RWPE1 (cell line): ENCODE measurements at places on chromosomes 3 and 15.

DNA sequence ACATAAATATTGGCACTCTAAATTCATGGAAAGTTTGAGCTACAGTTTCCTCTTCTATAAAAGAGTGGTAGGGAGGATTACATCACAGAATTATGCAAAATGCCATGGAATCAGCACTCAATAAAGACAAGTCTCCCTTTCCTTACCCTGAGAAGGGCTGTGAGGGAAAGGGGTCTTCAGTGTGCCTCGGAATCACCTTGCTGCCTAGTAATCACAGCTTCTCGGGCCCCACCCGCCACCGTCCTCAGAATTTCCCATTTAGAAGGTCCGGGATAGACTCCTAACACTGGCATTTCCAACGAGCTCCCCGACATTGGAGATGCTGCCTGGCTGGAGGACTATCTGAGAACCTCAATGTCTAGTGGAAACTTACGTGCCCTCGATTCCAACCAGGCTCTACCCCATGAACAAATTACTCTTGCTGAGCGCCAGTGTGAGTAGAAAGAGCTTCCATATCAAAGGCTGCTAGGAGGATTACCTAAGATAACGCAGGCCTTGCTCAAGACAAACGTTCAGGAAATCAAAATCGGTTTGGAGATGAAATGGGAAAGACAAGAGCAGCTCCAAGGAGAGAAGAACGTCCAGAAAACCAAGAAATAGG lies 92.1 kb upstream of the CHD2 start:
- no peak for DNase-seq

GRCh38 chr3:55264919-55265318 lies 222.2 kb downstream of the WNT5A start:
- no peak for DNase-seq

DNA sequence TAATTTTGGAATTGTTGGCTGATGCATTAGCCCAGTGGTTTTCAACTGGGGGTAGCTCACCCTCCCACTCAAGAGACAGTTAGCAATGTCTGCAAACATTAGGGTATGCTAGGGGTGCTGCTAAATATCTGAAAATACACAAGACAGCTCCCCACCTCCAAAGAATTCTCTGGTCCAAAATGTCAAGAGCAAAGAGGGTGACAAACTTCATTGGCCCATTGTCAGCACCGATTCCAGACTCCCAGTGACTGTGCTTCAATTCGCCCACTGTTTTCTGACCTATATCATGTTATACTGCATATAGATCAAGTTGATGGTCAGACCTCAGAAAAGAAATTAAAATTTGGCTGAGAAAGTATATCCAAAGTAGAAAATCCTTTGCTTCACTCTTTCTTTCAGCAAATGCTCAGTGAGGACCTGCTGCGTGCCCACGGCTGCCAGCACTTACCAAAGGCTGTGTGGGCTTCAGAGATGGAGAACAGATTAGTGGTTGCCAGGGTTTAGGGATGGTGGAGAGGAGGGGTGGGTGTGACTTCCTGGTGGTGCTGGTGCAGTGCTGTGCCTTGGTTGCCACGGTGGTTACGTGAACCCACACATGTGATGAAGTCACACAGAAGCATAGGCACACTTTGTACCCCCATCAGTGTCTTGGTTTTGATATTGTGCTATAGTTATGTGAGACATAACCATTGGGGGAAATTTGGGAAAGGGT lies 204.0 kb downstream of the PLCL2 start:
- DNase-seq = no peak

GRCh38 chr3:138186221-138186620 lies 880 bp upstream of the ARMC8 start:
- DNase-seq = no peak

- no peak for DNase-seq
Measured at GRCh38 chr15:97672586-97672985, 287.9 kb upstream of the ARRDC4 start.

DNA sequence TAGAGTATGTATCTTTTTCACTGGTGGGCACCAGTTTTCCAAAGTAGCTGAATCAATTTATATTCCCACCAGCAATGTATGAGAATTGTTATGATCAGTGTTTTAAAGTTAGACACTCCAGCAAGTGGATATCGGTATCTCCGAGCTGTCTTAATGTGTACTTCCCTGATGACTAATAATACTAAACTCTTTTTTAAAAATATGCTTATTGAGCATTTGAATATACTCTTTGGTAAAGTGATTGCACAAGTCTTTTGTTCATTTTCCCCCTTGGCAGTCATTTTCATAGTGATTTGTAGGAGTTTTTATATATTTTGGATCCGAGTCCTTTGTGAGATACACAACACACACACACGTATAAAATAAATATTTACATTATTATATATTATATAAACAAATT lies 12.5 kb upstream of the FEM1B start:
- DNase-seq = no peak

DNA sequence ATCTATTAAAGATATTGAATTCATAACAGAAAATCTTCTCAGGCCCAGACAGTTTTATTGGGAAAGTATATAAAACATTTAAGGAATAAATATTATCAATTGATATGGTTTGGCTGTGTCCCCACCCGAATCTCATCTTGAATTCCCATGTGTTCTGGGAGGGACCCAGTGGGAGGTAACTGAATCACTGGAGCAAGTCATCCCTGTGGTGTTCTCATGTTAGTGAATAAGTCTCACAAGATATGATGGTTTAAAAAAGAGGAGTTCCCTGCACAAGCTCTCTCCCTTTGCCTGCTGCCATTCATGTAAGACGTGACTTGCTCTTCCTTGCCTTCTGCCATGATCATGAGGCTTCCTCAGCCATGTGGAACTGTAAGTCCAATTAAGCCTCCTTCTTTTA lies 160.5 kb downstream of the ANO10 start:
- no peak for DNase-seq

GRCh38 chr3:149765762-149766334 lies 13.6 kb upstream of the COMMD2 start:
- DNase-seq = peak; percentile 9

- DNase-seq = no peak
Measured at GRCh38 chr3:4514321-4514720, 21.2 kb downstream of the ITPR1 start.

- no peak for DNase-seq
Measured at GRCh38 chr3:94946683-94947082, 883.8 kb downstream of the NSUN3 start.

DNA sequence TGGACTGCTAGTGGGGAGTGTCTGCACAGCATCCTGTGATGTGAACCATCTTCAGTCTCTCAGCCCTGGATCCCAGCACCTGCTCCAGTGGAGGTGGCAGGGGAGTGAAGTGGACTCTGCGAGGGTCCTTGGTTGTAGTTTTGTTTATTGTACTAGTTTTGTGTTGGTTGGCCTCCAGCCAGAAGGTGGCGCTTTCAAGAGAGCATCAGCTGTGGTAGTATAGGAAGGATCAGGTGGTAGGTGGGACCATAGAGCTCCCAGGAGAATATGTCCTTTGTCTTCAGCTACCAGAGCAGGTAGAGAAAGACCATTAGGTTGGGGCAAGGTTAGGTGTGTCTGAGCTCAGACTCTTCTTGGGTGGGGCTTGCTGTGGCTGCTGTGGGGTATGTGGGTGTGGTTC lies 20.9 kb downstream of the NEK11 start:
- DNase-seq = no peak

- no peak for DNase-seq
Measured at GRCh38 chr15:69088300-69088965, 72.0 kb upstream of the GLCE start.

- DNase-seq = no peak
Measured at GRCh38 chr3:151787626-151788025, 26.3 kb upstream of the AADAC start.

DNA sequence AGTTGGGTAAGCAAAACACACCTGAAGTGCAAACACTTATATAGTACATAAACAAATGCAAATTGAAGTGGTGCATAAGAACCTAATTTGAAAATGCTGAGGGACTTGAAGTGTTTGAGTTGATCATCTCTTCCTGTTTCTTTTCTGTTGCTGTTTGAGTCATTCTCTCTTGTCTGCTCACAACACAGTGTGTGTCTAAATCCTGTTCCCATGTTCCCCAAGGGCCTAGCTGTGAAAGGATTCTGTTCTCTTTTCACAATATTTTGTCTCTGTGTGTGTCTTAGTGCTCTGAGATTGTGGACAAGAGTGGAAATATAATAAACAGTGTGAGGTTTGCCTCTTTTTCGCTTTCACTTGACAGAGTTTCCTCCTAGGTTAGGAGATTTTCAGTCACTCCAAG lies 6.1 kb downstream of the CD96 start:
- DNase-seq = no peak

DNA sequence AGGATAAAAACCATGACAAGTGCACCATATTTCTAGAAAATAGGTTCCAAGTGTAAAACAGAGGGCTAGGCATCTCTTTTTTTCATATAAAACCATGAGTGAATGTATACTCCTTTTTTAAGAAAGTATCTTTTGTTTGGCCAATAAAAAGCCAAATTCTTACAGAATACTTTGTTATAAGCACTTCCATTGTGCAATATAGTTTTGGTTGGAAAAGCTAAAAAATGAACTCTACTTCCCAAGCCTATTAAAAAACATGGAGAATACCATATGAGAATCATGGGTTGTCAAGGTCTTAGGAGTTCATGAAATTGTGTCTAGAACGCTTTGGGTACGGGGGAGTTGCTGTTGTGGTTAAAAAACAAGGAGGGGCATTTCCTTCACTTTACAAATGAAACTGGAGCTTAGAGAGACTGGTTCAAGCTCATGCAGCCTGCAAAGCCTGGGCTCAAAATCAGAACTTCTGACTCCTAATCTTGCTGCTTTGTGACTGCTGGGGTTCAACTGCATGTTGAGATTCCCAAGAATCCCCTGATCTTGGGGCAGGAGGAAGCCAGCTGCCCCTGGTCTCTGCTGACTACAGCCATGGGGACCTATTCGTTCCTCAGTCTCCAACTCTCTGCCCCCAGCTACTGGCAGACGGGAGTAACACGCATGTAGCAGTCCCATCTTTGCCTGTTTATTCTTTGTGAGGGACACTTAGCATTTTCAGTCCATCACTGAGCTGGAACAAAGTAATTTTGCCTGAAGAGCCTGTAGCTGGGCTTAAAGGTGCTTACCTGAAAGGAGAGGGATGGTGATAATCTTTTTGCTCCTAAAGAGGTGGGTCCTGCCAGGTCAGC lies 229.1 kb downstream of the CHST2 start:
- no peak for DNase-seq

DNA sequence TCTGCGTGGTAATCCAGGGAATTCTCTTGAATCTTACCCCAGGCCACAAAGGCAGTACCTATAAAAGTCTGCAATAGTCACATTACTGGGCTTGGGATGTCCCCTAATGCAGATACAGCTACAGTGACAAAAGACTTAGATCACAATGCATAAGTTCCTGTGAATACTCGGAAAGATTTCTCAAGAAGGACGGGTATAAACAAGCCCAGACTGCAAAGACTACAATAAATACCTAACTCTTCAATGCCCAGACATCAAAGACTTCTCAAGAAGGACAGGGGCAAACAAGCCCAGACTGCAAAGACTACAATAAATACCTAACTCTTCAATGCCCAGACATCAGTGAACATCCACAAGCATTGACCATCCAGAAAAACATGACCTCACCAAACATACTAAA lies 50.9 kb downstream of the NUDT16 start:
- no peak for DNase-seq

DNA sequence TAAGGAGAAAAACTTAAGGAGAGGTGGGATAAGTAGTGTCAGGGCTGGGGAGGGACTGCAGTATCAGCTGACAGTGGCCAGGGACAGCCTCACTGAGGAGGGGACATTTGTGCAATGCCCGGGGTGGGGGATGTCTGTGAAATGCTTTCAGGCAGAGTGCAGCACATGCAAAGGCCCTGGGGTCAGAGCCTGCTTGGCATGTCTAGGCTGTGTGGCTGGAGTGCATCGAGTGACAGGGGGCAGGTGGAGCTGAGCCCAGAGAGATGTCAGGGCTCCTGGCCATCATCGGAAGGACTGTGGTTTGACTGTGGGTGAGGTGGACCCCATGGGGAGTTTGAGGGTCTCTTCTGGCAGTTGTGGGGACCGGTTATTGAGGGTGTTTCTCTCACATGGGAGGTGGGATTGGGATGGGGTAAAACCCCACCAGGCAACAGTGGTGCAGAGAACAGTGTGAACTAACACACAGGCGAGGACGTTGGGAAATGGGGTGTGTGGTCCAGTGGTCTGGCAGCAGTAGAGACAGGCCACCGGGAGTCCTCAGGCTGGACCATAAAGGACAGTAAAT lies 61.2 kb downstream of the FBLN2 start:
- no peak for DNase-seq

DNA sequence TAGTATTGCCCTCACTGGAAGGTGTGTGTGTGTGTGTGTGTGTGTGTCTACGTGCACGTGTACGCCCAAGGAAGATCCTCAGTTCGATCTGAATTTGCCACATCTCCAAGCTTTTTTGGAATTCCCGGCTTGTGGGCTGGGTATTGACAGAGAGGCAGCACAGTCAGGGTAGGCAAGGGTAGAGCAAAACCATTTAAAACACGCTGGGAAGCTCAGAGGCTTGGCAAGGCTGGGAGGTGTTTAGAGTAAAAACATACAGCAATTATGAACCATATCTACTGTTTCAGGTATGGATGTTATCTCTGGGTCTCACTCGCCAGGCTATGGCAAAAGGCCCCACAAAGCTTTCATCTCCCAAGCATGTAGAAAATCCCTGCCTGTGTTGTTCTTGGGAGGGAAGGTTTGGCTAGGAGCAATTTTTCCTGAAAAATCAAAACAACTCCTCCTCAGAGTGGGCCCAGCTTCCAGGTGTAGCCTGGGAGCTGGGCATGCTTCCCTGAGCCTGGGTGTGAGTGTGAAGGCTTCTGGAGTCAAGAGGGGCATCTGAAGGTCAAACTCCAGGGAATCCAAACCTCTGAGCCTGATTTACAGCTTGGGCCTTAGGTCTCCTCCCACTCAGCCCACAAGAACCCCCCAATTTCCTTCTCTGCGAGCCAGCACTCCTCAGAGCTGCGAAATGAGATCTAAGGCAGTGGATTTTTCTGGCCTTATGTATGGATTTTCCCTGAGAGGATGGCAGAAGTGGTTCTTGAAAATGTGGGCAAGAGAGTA lies 244.8 kb upstream of the TPRG1 start:
- no peak for DNase-seq

- no peak for DNase-seq
Measured at GRCh38 chr3:137542049-137542448, 222.1 kb upstream of the SOX14 start.

- DNase-seq = no peak
Measured at GRCh38 chr15:66228807-66229735, 24.5 kb downstream of the MEGF11 start.

DNA sequence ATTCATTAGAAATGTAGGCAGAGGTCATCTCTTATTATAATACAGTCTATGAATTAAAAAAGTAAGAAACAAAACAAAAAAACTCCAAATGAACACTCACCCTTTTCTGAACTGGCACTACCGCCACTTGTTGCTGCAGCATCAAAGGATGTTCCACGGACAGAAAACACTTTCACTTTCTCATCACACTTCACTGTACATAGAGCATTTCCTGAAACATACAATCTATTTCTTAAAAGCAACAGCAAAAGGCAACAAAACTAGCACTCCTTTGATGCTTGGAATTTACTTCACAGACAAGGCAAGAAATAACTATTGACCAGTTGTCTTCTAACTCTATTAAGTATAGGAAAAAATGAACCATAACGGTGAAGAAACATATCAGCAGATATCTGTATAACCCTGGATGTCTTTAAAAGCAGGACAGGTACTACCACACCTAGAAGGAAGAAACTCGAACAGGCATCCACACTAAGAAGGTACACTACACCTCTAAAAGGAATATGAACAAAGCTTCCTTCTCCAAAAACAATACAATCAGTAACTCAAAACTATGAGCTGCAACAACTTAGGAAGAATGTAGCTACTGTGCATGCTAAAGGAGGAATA lies 24.9 kb downstream of the ETFA start:
- DNase-seq = no peak

- DNase-seq = no peak
Measured at GRCh38 chr15:27770086-27770607, 329.0 kb downstream of the OCA2 start.
